Activated T-helper 1 cell treated with Interleukin-2 at 50 U/mL for 16 hours (primary cell): ENCODE measurements at places on chromosomes 3 and 15.

DNA sequence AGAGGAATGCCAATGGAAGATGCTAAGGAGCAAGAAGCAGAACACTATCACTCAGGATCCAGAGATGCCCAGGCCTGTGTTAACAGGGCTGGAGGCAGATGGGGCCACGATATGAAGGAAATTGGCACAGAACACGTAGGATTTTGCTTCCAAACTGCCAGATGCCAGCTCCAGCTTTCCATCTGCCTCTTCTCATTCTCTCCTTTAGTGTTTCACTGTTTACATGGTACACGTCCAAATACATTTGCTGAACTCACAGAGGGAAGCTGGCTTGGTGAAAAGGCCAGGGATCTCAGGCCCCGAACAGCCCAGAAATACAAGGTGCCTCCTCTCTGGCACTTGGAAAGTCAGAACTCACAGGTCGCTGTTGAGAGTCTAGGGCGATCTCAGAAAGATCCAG is 187.0 kb downstream of the NTRK3 start:
- DNase-seq: no peak

GRCh38 chr3:16600780-16601536 is 4.3 kb downstream of the DAZL start:
- peak; percentile 62 for DNase-seq

GRCh38 chr3:38454178-38454883 is 641 bp downstream of the ACVR2B start:
- DNase-seq: peak; percentile 20

DNA sequence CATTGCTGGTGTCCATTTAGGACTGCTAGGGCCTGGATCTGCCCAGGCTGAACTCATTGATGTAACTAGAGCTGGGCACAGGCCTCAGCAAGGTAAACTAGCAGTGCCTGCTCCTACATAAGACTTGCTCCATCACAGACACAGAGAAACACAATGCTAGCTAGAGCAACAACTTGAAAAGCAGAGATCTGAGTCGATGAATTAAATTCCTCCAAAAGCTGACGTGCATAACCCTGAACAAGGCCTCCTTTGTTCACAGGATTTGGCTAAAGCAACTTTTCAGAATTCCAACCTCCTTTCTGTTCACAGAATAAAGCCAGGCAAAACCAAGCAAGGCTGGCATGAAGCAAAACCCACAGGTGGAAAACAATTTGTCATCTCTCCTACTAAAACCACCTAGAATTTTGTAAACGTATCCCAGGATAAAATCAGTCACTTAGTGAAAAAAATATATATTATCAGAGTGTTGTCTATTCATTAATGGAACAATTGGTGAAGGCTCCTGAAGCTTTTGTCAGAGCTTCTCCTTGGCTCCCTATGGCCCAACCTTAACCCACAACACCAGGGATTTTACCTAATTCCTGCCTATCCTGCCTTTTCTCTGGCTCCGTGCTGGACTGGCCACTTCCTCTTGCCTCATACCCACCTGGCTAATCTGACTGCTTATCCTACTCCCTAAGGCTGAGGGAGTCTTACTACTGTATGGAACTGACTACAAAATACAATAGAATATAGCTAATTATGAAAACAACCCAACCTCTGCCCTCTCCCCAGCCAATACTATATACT is 39.9 kb downstream of the PLCH1 start:
- no peak for DNase-seq

DNA sequence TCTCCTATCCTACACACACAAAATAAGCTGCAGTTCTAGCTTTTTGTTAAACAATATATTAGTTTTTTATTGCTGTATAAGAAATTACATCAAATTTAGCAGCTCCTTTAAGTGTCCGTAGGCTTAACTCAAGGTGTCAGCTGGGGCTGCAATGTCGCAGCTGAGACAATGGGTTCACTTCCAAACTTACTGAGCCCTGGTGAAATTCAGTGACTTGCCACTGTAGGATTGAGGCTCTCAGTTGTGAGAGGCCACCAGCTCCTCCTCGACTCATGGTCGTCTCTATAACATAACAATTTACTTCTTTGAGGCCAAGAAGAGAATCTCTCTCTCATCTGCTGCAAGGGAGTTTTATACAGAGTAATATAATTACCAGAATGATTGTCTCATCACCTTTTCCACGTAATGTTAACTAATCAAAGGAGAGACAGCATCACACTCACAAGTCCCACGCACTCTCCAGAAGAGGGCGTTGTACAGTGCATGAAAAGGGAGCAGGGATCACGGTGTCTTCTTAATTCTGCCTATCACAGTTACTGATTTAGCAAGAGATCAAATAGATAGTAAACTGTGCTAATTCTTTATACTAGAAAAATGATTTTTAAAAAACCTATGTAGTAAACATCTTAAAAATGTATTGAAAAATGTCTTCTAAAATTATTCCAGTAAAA is 735.6 kb upstream of the GBE1 start:
- DNase-seq: no peak

DNA sequence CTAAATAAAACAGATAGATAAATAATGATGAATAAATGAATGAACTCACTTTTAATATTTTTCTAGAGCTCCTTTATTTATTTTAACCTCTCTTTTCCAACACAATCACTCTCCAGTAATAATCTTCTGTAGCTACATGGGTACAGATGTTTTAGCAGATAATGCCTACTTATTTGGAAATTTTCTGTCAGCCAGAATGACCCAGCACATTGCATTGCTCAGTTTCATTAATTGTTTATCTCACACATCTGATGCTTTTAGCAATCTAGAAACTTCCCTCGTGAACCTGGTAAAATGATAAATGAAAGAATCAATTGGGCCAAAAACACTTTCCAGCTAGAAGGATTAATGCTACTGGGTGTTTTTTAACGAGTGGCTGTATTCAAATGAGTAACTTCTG is 14.9 kb upstream of the MYH15 start:
- DNase-seq: no peak

DNA sequence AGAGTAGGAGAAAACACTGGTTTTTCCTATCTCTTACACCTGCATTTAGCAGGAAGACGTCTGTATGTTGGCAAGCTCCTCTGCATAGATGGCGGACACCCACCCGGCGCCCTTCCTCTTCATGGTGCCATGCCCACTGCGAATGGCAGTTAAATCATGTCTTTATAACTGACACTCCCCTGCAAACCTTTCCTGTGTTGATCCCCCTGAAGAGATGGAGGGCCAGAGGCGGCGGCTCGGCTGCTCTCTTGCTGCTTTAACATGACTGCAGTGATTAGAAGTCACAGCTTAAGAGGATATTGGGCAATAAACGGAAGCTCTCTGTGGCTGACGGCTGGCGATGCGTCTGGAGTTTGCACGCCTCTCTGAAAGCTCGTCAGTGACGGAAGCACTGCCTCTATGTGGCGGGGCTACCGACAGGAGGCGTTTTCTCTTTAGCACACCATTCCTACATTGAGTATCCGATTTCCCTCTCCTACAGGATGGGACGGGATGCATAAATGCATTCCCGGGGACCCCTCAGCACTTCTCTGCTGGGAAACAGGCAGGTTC is 25.5 kb upstream of the SNRPA1 start:
- DNase-seq: peak; percentile 37

DNA sequence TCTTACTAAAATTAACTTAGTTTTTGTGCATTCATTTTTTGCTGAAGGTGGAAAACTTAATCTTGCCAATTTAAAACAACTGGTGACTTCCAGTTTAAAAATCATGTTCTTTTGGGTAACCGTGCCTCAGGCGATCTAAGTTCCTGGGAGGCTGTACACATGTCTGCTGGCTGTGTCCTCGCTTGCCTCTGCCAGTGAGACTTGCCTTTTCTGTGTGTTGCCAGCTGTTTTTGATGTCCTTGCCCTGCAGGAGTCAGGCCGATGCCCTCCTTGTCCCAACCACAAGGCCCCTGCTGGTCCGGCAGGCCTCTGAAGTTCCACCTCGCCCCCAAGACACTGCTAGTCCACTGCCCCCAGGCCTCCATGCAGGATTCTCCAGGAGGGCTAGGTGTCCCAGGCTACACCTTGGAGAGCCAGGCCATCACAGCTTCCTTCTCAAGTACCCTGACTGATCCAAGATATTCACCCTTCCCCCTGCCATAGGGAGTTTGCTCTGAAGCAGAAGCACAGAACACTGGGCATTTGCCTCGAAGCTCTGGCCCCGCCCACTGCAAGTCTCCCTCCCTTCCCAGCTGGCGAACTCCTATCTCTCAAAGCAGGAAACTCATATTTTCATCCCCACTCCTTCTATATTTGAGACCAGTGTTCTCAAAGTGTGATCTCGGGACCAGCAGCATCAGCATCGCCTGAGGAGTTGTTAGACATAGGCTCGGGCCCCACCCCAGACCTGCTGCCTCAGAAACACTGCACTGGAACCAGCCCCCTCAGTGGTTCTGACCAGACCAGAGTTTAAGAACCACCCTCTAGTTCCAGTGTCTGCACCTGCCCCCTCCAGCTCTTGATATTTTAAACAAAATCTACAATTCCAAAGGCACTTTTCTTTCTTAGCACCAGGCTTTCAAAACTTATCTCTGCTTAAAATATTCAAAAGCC is 185.8 kb upstream of the UBE2E1 start:
- no peak for DNase-seq

DNA sequence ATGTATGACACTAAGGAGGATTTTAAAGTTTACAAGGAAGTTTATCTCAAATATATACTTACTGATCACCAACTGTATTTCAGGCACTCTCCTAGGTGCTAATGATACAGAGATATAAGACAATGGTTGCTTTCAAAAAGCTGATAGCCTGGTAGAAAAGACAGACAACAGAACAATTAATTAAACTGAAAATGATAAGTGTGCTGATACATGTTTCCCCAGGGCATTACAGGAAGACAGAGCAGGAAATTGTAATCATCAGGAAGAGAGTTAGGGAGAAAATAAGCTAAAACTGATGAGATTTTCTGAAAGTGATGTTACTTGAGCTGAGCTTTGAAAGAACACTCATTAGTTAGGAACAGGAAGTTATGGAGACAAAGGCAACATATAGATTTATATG is 229.7 kb downstream of the RSRC1 start:
- no peak for DNase-seq
